ENCODE measurements at places on chromosomes 5 and 9.
A peak's percentile ranks its signal among the peaks of the same experiment; 100 is the strongest.

DNA sequence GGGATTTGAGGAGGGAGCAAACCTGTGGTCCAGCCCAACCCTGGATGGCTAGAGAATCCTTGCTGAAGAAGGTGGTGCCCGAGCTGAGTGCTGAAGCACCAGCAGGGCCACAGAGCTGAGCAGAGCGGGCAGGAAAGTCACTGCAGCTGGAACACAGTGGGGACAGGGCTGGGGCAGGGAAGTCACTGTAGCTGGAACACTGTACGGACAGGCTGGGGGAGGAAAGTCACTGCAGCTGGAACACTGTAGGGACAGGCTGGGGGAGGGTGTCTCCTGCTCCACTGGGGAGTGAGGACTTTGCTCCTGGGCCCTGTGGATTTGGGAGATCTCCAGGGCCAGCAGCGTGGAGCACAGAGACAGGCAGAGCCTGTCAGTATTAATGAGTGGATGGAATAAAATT lies 9.0 kb upstream of the SUSD3 start:
- no peak overlapping the region for H3K4me3 ChIP-seq
- DNase-seq: no peak
- no peak overlapping the region for H3K27ac ChIP-seq

DNA sequence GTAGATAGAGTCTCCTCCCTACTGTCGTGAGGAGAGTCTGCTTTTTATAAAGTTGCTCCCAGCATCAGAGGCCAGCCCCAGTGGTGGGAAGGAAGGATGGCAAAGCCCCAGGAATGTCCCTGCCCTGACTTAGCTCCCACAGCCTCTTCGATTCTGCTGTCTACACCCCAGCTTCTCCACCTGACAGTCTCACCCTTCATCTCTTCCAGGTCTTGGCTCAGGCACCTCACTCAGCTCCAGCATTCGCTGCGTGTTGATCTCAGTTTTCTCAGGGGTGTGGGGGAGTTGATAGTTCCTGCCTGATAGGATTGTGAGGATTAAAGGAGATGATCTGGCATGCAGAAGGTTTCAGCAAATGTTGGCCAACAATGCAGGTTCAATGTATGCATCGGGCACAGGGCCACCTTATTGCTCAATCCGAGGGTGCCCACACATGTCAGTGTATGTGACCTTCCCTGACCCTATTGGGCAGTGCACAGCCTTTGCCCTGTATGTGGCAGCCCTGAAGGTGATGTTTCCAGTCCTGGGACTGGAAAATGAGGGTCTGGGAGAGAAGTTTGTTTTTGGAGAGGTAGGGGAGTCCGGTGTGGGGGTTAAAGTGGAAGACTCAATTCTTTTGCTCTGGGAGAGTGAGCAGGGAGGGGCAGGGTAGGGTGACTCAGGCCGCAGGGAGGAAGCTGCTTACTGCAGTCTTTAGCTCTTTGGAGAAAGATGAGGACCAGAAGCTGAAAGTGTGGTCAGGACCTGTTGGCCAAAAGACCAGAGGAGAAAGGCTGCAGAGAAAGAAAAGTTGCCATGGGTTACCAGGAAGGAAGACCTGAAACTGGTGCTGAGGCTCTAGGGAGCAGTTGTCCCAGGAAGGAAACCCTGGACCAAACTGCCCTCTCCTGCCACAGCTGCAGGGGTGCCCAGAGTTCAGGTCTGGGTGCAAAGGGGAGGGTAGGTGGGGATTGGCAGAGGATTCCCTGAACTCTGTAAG lies 153.2 kb downstream of the MACROH2A1 start:
- no peaks in the 10 kb centered on the region for H3K36me3 ChIP-seq
- no peaks in the 10 kb centered on the region for H3K4me1 ChIP-seq
- H3K27me3 ChIP-seq: no peaks in the 10 kb centered on the region
- no peak overlapping the region for H3K4me3 ChIP-seq
- H3K27ac ChIP-seq: no peak overlapping the region

- H3K4me3 ChIP-seq: no peak overlapping the region
- no peak overlapping the region for H3K27ac ChIP-seq
- DNase-seq: no peak
- H3K36me3 ChIP-seq: no peaks in the 10 kb centered on the region
These were observed 18.8 kb upstream of the ALDH1B1 start for GRCh38 chr9:38373679-38374078.

DNA sequence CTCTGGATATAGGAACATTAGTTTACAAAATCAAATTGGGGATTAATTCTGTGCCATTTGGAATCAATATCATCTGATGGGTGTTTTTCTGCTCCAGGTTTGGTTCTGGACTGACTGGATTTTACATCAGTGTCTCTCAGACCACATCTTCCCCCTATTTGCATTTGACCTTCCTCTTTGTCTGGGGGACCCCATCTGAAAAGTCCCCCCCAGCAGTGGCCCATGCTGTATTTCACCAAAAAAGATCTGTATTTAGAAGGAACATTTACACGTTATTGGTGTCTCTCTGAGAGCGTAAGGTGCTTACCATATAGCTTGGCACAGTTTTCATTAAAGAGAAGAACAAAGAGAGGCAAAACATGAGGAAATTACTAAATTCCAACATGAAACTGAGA lies 215.6 kb upstream of the CLINT1 start:
- DNase-seq: no peak
- no peaks in the 10 kb centered on the region for H3K4me1 ChIP-seq
- H3K36me3 ChIP-seq: no peaks in the 10 kb centered on the region
- H3K27me3 ChIP-seq: no peaks in the 10 kb centered on the region

GRCh38 chr5:57166276-57166675 lies 7.6 kb upstream of the GPBP1 start:
- no peak for DNase-seq
- H3K36me3 ChIP-seq: no peaks in the 10 kb centered on the region
- no peaks in the 10 kb centered on the region for H3K27me3 ChIP-seq
- no peak overlapping the region for H3K4me3 ChIP-seq

DNA sequence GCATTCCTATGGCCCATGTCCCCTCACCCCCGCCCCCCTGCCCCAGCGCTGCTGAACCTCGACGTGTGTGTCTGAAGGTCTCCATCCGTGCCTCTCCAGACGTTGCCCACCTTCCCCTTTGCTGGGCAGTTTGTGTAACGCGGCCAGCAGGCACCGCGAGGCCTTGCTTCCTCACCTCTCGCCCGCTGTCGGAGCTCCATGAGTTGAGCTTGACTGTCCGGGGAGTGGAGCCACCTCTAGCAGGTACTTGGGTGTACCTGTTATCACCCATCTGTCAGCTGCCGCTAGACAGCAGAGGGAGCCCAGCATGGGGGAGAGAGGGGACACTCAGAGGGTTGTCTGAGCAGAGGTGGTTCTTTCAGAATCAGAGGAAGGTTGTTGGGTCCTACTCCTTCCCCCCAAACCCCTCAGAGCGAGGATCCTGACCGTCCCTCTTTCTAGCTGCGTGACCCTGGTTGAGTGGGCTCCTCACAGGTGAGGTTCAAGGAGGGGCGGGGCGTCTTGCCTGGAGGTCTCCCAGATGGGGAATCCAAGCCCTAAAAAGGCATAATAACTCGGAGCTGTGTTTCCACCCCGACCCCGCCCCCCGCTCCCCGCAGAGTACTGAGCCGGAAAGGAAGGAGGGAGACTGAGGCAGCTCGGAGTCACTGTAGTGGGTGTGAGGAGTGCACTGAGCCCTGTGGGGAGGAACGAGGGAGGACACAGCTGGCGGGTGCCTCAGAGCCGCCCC lies 184.7 kb downstream of the C9orf50 start:
- peaks cover 5% of the 10 kb centered on the region for H3K4me1 ChIP-seq
- H3K27me3 ChIP-seq: peaks cover 31% of the 10 kb centered on the region
- H3K27ac ChIP-seq: no peak overlapping the region
- no peaks in the 10 kb centered on the region for H3K36me3 ChIP-seq

DNA sequence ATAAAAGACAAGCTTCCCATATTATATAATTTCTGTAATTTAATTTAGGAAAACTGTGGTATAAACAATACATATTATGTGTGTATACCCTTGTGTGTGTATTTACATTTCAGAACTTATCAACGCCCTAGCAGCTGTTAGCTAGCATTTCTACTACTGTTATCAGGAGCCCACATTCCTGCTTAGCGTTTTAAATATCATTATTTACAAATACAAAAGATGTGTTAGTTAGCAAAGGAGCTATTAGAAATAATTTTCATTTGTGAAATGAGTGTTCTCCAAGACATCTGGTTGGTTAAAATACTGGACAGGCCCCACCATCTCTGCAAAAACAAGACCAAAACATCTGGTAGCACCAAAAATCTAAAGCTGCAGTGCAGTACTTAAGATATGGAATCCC lies 48.0 kb downstream of the EPB41L4A start:
- no peak overlapping the region for H3K27ac ChIP-seq
- no peaks in the 10 kb centered on the region for H3K27me3 ChIP-seq
- no peak for DNase-seq
- no peaks in the 10 kb centered on the region for H3K4me1 ChIP-seq
- no peak overlapping the region for H3K4me3 ChIP-seq

GRCh38 chr5:89265511-89266179 lies 382.7 kb upstream of the MEF2C start:
- no peak overlapping the region for H3K27ac ChIP-seq
- DNase-seq: no peak
- H3K27me3 ChIP-seq: no peaks in the 10 kb centered on the region
- H3K4me1 ChIP-seq: no peaks in the 10 kb centered on the region

- H3K36me3 ChIP-seq: no peaks in the 10 kb centered on the region
- DNase-seq: no peak
- no peak overlapping the region for H3K27ac ChIP-seq
- H3K4me3 ChIP-seq: no peak overlapping the region
- no peaks in the 10 kb centered on the region for H3K27me3 ChIP-seq
These were observed 921.8 kb downstream of the NR2F1-AS1 start for GRCh38 chr5:92659246-92659645.

- H3K4me1 ChIP-seq: no peaks in the 10 kb centered on the region
- H3K27ac ChIP-seq: no peak overlapping the region
- H3K4me3 ChIP-seq: no peak overlapping the region
- DNase-seq: no peak
- H3K36me3 ChIP-seq: no peaks in the 10 kb centered on the region
- H3K27me3 ChIP-seq: no peaks in the 10 kb centered on the region
These were observed 350.4 kb downstream of the OSTF1 start for GRCh38 chr9:75438716-75439115.

- H3K4me1 ChIP-seq: peaks cover 4% of the 10 kb centered on the region
- DNase-seq: no peak
- H3K27ac ChIP-seq: no peak overlapping the region
These were observed 16.1 kb upstream of the AHRR start for GRCh38 chr5:305459-305858.

DNA sequence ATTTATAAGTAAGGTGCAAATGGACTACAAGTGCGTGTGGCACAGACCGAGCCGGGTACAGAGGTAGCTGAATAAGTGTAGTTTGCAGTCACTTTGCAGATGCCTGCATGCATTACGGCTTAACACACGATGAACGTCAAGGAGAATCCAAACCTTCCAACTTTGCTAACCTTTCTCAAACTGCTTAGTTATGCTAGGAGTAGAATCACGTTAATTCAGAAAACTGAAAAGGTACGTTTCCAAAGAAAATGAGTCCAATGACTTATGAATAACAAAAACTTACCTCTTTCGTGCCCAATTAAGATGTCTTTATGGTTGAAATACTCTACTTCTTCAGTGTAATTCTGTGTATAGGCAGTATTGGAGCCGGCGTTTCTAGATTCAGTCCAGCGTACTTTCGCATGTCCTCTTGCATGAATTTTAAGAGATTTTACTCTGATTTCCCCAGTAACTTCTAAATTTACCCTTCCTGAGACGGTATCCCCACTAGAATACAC lies 539 bp downstream of the ARRDC3 start:
- H3K4me3 ChIP-seq: peak overlapping the region; percentile 42
- H3K4me1 ChIP-seq: no peaks in the 10 kb centered on the region
- no peak overlapping the region for H3K27ac ChIP-seq
- no peaks in the 10 kb centered on the region for H3K27me3 ChIP-seq
- no peaks in the 10 kb centered on the region for H3K36me3 ChIP-seq

DNA sequence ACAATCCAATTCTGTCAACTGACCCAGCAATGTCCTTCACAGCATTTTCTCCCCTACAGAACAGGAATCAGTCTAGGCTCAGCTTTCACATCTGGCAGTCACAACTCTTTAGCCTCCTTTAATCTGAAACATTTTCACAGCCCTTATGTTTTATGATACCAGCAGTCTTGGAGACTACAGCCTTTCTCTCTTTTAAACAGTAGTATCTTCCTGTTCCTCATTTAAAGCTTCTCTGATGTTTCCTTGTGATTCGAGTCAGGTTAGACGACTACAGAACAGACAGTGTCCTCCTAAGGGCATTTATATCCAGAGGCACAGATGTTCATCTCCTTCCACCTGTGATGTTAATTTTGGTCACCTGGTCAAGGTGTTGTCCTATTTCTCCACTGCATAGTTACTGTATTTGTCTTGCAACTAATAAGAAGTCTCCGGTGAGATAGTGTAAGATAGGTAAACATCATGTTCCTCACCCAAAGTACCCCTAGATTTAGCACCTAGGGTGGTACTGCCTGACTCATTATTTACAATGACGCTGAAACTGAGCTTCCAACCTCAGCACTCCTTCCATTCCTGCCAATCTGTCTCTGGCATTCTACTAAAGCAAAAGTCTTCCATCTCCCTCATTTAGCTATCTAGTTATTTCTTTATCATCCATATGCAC lies 20.7 kb downstream of the TTC39B start:
- no peaks in the 10 kb centered on the region for H3K36me3 ChIP-seq
- H3K4me1 ChIP-seq: no peaks in the 10 kb centered on the region
- no peak for DNase-seq
- no peak overlapping the region for H3K27ac ChIP-seq
- no peaks in the 10 kb centered on the region for H3K27me3 ChIP-seq
- H3K4me3 ChIP-seq: no peak overlapping the region

- DNase-seq: no peak
- no peak overlapping the region for H3K27ac ChIP-seq
- H3K4me3 ChIP-seq: no peak overlapping the region
- H3K27me3 ChIP-seq: no peaks in the 10 kb centered on the region
These were observed 108.5 kb downstream of the ARHGAP26 start for GRCh38 chr5:142878638-142879037.

DNA sequence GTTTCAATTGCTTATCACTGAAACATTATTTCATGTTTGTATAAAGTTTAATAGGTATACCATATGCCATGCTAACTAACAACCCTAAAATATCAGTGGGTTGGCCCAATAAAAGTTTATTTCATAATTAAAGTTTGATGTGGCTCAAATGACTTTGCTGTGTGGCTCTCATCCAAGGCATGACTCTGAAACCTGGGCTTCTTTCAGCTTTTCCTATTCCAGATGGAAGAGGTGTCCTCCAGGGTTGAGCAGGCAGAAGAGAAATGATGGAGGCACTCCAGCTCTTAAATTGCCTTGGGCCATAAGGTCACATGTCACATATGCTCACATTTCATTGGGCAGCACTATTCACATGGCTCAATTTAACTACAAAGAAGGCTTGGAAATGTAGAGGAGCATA lies 101.9 kb downstream of the MACIR start:
- H3K4me3 ChIP-seq: no peak overlapping the region
- H3K27me3 ChIP-seq: no peaks in the 10 kb centered on the region
- H3K27ac ChIP-seq: no peak overlapping the region
- no peaks in the 10 kb centered on the region for H3K4me1 ChIP-seq
- H3K36me3 ChIP-seq: no peaks in the 10 kb centered on the region

DNA sequence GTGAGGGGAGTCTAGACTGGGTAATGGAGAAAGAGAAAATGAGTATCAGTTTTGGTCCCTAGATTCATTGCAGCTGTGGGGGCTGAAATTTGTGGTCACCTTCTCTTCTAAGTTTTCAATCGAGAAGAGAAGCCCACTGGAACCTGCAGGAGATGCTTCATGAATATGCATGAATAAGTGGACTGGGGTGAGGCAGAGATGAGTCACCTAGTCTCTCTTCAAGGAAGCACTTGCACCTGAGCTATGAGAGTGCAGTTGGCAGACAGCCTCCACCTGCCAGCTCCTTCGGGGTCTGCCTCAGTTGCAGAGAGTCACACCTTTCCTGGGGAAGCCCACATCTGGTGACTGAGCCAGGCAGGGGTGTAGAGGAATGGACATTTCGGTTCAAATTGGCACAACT lies 69.1 kb downstream of the ZNF366 start:
- H3K4me1 ChIP-seq: no peaks in the 10 kb centered on the region
- no peak for DNase-seq
- no peaks in the 10 kb centered on the region for H3K36me3 ChIP-seq
- no peak overlapping the region for H3K4me3 ChIP-seq

All from iPS DF 6.9 (cell line).